ENCODE measurements at places on chromosomes 16 and 17.

DNA sequence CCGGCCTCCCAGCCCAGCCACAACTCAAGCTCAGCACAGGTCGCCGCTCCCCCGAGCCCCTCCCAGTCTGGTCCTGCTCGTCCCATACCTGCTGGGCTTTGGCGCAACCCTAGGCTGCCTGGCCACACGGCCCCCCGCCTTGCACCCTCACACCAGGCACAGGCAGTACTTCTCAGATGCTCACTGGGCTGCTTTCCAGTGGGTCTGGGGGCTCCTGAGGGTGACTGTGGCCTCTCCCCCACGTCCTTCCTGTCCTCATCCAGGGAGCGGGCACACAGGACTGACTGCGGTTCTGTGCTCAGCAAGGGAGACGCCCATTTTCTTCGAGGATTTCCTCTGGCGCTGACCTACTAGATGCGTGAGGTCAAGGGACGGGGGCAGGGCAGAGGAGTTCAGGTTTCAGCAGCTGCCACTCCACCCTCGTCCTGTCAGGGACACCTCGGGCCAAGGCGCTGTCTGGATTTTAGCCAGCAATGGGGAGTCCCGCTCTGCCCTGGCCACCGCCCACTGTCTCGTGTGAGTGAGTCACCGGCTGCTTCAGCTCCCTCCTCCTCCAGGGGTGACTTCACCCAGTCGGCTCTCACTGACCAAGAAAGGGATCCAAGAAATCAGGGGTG lies 115.8 kb downstream of the NPIPB11 start:
- DNase-seq: peak; percentile 69

- peak; percentile 2 for DNase-seq
Observed at GRCh38 chr16:66588981-66589713, 9.9 kb downstream of the CMTM2 start.

- no peak for DNase-seq
Observed at GRCh38 chr16:24989494-24989893, 25.7 kb downstream of the ARHGAP17 start.

- DNase-seq: peak; percentile 44
Observed at GRCh38 chr16:1918351-1919326, at the start of gene HS3ST6. Gene HS3ST6 (minus strand): TSS chr16:1918415. CDS start chr16:1918323, 92 bp downstream.
